ENCODE measurements at places on chromosomes 1 and 21.

DNA sequence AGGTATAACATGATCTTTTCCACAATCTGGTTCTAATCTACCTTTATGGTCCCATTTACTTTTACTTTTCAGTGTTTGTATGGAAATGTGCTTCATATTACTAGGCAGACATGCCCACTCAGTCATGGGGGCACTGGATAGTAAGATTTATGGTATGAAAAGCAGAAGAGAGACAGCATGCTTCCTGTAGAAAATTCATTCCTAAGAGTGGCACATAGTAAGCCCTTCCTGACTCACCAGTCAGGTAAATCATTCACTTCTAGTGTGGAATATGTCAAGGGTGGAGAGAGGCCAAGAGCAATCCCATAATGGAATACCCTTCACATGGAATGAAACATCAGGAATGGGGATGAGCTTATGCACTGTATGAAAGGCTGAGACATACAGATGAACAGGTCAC lies 49.5 kb upstream of the BCL10 start:
- no peak overlapping the region for H3K4me3 ChIP-seq
- peaks cover 15% of the 10 kb centered on the region for H3K4me1 ChIP-seq
- H3K27ac ChIP-seq, result no peak overlapping the region
- H3K27me3 ChIP-seq, result no peaks in the 10 kb centered on the region

- no peak overlapping the region for H3K4me3 ChIP-seq
- DNase-seq, result no peak
- H3K27me3 ChIP-seq, result no peaks in the 10 kb centered on the region
- peaks cover 16% of the 10 kb centered on the region for H3K36me3 ChIP-seq
- no peak overlapping the region for H3K27ac ChIP-seq
- H3K4me1 ChIP-seq, result no peaks in the 10 kb centered on the region
These were observed 11.9 kb downstream of the LGALS8 start for GRCh38 chr1:236535662-236536161.

- H3K27me3 ChIP-seq, result no peaks in the 10 kb centered on the region
- H3K36me3 ChIP-seq, result no peaks in the 10 kb centered on the region
- H3K4me1 ChIP-seq, result peaks cover 5% of the 10 kb centered on the region
- no peak overlapping the region for H3K4me3 ChIP-seq
- no peak overlapping the region for H3K27ac ChIP-seq
These were observed 264.9 kb downstream of the DYRK1A start for GRCh38 chr21:37631319-37632117.

GRCh38 chr1:235917267-235917811 lies 50.6 kb upstream of the LYST start:
- H3K36me3 ChIP-seq, result no peaks in the 10 kb centered on the region
- no peak overlapping the region for H3K27ac ChIP-seq

- H3K4me3 ChIP-seq, result no peak overlapping the region
- no peak overlapping the region for H3K27ac ChIP-seq
- no peaks in the 10 kb centered on the region for H3K4me1 ChIP-seq
- no peak for DNase-seq
- no peaks in the 10 kb centered on the region for H3K27me3 ChIP-seq
- H3K36me3 ChIP-seq, result no peaks in the 10 kb centered on the region
These were observed 8.1 kb downstream of the TFF3 start for GRCh38 chr21:42307106-42307505.

DNA sequence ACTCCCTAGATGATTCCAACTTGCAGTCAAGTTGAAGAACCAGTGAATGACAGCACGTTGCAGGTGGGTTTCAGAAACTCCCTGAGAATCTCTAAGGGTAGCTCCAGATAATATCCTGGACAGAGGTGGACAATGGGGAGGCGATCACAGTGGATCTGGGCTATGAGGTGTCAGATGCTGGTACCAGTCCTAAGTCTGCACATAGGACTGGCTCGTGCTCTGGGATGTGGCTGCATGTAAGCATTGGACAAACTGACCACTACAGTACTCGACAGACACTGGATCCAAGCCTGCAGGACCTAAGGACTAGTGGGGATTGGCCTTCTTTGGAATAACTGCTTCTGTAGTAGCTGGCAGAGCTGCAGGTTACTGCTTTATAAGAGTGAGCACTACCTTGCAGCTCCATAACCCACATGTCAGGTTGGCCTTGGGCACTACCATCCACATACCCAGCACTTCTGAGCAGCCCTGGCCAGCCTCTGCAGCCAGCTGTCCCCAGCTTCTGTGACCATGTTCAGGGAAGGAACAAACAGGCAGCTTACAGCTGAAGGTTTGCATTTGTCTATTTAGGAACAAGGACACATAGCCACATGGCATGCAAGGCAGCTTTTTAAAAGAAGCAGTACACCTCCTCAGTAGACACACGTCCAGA lies 33.2 kb upstream of the DNAH14 start:
- no peaks in the 10 kb centered on the region for H3K36me3 ChIP-seq
- H3K4me1 ChIP-seq, result no peaks in the 10 kb centered on the region
- H3K4me3 ChIP-seq, result no peak overlapping the region
- no peaks in the 10 kb centered on the region for H3K27me3 ChIP-seq

DNA sequence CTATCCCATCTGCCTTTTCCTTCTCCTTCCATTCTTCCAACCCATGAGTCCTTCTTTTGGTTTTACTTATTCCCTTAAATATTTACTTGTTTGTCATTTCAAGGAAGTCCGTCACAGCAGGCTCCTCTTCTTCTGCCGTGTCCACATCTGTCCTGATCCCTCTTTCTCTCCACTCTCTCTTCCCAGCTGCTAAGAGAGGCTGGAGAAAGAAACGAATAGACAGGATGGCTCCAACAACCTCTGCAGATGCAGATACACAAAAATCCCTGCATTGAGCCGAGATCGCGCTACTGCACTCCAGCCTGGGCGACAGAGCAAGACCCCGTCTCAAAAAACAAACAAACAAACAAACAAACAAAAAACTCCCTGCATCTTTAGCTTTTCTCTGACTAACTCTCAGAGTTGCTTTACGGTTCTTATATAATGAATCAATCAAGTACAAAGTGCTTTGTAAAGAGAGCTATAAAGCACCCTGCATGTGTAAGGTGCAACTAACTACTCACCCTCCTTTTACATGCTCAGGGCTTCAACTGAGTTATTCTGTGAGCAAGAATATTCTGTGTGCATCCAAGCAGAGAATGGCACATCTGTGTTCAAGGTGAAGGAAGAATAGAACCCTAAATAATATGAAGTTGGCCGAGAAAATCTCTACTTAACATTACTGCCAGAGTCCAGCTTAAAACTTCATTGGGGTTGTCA lies 3.8 kb upstream of the SAMD13 start:
- no peaks in the 10 kb centered on the region for H3K27me3 ChIP-seq
- no peak overlapping the region for H3K4me3 ChIP-seq
- peaks cover 4% of the 10 kb centered on the region for H3K4me1 ChIP-seq

DNA sequence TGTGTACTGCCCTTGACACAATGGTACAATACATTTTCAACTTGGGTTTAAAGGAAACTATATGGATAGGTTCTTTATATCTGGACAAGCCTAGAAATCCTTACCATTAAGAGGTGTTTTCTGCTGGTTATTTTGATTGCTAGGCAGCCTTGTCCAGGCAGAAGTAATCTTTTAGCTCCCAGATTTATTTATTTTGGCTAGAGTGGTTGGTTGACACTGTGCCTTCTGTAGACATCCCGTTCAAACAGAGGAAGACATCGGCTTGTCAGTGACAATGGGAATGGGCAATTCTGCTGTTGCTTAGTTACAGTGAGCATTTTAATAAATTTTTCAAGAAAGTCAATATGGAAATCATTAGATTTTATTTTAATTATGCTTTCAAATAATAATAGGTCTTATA lies 138.8 kb downstream of the VPS13D start:
- no peak overlapping the region for H3K27ac ChIP-seq
- H3K4me3 ChIP-seq, result no peak overlapping the region
- H3K4me1 ChIP-seq, result no peaks in the 10 kb centered on the region
- H3K36me3 ChIP-seq, result peaks cover 8% of the 10 kb centered on the region
- no peak for DNase-seq

- H3K27ac ChIP-seq, result no peak overlapping the region
- DNase-seq, result no peak
- H3K27me3 ChIP-seq, result no peaks in the 10 kb centered on the region
- H3K4me1 ChIP-seq, result no peaks in the 10 kb centered on the region
- no peaks in the 10 kb centered on the region for H3K36me3 ChIP-seq
- H3K4me3 ChIP-seq, result no peak overlapping the region
These were observed 9.9 kb downstream of the TP73 start for GRCh38 chr1:3662080-3662671.
